Activated T-cell treated with anti-CD3 and anti-CD28 coated beads for 24 hours (primary cell): ENCODE measurements at places on chromosomes 2 and 18.

GRCh38 chr2:174660984-174661675 lies 63.5 kb upstream of the WIPF1 start:
- DNase-seq = no peak

DNA sequence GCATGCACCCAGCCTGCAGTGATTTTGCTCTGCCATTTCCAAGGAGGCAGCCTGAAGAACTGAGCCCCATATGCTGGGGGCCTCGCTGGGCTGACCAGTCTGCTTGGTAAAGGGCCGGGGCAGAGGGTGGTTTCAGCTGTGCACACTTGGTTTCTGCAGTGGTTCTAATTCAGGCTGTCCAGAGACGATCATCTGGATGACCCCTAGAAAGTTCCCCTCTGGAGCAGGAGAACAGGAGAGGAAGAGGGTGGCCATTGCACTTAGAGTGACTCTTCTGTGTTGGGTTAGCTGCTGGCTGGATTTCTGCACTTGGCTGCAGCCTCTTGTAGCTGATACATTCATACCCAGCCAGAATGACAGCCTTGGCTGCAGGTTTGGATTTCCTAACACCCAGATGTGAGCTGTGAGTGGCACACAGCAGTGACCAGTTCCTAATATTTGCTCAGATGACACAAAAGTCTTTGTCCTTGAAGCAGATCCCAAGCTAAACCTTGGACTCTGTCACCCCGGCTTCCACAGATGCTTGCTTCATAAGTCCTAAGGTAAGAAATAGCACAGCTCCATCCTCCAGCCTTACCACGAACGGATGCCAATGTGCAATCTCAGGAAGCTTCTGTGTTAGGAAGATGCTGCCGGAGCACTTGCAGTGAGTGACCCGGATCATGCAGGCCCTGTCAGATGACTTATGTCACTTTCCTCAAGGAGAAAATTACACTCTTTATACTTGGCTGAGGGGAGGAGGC lies 105.6 kb downstream of the HNRNPLL start:
- DNase-seq = no peak

GRCh38 chr2:216838151-216838550 lies 21.7 kb downstream of the TNP1 start:
- DNase-seq = no peak

- no peak for DNase-seq
Measured at GRCh38 chr2:223283771-223284170, 231.8 kb downstream of the KCNE4 start.

DNA sequence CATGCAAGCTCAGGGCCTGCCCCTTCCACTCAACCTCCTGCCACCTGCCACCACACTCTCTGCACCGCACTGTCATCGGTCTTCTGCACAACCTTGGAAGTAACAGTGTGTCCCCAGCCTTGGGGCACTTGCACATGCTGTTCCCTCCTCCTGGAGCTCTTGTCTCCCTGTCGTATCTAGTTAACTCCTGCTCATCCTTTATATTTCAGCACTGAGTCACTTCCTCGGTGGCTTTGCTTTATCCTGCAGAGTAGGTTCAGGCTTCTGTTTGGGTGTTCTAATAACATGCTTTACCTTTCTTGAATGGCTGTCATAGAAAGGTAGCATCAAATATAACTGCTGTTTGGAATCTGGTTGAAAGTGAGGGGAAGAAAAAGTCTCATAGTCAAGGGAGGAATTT lies 25.3 kb downstream of the PAX8 start:
- DNase-seq = no peak

GRCh38 chr2:43360137-43360536 lies 133.7 kb upstream of the ZFP36L2 start:
- no peak for DNase-seq

DNA sequence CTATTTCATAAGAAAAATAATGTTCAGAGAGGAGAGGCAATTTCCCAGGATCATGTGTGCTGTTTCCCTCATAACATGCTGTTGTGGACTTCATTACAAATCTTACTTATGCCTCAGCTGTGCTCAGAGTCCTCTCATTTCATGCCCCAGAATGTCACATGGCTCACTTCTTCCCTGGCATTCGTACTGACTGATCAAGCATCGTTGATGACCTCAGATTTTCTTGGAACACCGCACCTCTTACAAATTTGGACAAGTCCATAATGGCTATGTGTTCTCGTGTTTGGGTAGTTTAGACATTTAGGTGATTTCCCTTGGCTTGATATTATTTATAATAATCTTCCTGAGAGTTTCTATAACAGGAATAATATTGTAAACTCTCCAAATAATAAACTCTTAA lies 32.9 kb downstream of the SERPINB7 start:
- DNase-seq = no peak

DNA sequence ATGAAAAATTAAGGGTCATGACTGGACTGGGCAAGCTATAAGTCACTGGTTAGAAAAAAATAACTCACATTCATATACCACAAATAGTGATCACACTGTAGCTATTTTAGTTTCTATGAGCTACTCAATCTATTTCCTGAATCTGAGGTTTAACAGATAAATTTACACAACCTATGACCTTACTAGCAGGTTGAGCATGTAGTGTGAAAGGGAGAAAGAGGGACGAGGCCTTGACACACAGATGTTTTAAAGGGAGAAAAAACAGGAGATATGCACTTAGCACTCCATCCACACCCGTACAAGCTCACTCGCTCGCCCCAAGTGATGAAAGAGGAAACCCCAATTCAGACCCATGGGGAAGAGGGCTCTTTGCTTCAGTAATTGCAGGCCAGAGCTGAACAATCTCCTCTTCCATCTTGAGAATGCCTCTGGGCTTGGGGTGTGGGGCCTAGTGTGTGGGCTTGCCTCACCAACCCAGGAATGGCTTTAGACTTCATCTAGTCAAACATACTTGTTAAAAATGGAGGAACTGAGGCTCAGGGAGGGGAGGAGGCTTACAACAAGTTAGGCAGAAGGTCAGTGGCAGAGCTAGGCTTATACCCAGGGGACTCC lies 10.7 kb downstream of the CYRIA start:
- DNase-seq = no peak

- no peak for DNase-seq
Measured at GRCh38 chr2:165436559-165436958, 32.9 kb upstream of the CSRNP3 start.

DNA sequence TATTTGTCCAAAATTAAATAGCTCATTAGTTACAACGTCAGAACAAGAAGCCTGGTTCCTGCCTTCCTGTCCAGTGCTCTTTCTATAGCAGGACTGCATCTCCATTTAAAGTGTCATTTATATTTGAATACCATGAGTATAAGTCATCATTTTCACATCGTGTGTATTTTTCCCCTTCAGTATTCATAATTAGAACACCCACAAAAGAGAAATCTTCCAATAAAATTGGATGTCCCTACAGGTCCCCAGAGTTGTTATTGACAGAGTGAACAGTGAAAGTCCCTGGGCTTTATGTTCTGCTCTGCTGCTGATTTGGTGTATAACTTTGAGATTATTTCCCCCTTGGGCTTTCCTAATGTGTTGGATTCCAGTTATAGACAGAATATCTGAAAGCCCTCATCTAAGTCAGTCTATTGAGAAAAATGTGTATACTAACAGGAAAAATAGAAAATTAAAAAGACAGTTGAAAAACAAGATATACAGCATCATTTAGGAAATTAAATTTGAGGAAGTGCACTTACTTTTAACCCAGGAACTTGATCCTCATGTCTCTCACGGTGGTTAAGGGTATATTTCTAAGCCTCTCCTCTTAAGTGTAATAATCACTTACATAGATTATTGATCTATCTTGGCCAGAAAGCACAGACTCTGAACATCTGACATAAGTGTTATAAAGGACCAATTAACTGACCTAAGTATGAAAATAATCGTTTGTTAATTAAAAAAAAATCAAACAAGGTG lies 15.2 kb upstream of the REV1 start:
- no peak for DNase-seq

DNA sequence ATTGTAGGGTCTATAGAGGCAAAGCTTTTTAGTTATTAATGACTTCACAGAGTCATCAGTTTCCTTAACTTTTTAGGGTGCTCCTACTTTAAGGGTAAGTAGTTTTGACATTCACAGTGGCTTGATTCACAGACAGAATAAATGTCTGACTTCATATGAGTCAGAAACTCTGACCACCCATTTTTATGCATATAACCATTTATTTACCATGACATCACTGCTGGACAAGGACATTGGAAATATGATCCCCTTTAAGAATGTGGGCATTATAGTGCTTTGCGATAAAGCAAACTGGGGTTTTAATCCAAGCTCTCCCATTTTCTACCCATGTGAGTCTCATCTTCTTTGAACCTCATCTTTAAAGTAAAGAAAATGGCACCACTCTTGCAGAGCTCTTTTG lies 162.0 kb upstream of the MC4R start:
- no peak for DNase-seq

DNA sequence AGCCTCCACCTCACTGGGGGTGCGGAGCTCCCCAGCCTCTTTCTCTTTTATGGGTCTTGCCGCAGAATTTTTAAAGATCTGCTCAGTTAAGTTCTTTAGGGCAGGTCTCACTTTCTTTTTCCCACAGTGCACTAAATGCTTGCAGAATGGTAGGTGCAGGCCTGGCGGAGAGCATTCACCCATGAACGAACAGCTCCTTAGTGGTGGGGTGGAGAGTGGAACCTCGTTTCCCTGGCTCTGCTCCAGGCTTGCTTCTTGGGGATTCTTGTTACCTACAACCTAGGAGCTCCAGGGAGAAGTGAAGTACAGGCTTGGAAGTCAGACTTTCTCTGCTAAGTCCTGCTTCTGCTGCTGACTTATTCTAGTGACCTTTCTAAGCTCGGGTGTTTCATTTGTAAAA lies 70.3 kb upstream of the PXDN start:
- DNase-seq = no peak

- no peak for DNase-seq
Measured at GRCh38 chr2:109435901-109436598, 177.7 kb downstream of the SEPTIN10 start.

- no peak for DNase-seq
Measured at GRCh38 chr2:240619506-240620148, 5.7 kb upstream of the GPR35 start.

DNA sequence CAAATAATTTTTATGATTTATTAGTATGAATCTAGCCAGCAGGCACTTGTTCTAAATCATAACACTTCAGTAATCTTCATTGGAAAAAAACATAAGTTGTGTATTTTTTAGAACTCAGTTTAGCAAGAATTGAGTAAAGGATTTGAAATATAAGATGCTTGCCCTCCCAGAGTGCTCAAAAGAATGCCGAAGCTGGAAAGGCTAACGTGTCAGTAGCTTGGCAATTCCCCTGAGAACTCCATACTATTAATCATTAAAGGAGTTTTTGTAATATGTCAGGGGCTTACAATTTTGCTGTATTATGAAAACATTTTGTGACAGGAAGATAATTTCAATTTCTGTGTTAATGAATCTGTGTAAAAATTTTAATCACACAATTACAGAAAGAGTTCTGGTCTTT lies 122.7 kb downstream of the GULP1 start:
- no peak for DNase-seq

- no peak for DNase-seq
Measured at GRCh38 chr2:8453904-8454302, 228.0 kb upstream of the ID2 start.

GRCh38 chr2:172467382-172467781 lies 40.0 kb downstream of the ITGA6 start:
- no peak for DNase-seq

- no peak for DNase-seq
Measured at GRCh38 chr2:85911097-85911496, 22.3 kb upstream of the ST3GAL5 start.

DNA sequence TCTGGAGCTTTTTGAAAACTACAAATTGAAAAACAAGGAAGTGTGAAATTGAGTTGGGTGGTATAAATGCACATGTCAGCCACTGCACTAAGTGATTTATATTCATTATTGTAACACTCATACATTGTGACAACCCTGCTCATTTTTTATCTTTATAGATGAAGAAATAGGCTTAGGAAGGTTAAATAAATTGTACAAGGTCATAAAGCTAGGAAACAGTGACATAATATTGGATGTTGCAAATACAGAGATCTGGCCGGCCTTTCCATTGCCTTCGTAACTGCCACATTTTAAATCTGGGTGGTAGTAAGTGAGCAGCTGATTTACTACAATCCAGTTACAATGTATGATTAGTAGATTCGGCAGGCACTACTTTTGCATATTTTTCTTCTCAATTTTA lies 76.6 kb upstream of the LPIN2 start:
- no peak for DNase-seq

DNA sequence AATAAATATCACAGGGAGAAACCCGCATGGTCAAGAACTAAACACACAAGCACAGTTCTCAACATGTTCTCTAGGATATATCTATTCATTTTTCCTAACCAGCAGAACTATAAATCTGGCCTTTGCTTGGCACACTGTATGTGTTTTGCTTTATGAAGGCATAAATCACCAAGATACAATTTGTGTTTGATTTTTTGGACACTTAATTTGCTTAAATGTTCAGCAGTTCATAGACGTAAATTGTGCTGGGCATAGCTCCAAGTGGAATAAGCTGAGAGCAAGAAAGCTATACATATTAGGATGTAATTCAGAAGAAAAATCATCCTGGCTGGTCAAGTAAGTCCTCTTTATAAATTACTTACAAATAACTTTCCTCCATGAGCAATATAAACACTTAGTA lies 341.5 kb upstream of the ATP5MC3 start:
- no peak for DNase-seq

DNA sequence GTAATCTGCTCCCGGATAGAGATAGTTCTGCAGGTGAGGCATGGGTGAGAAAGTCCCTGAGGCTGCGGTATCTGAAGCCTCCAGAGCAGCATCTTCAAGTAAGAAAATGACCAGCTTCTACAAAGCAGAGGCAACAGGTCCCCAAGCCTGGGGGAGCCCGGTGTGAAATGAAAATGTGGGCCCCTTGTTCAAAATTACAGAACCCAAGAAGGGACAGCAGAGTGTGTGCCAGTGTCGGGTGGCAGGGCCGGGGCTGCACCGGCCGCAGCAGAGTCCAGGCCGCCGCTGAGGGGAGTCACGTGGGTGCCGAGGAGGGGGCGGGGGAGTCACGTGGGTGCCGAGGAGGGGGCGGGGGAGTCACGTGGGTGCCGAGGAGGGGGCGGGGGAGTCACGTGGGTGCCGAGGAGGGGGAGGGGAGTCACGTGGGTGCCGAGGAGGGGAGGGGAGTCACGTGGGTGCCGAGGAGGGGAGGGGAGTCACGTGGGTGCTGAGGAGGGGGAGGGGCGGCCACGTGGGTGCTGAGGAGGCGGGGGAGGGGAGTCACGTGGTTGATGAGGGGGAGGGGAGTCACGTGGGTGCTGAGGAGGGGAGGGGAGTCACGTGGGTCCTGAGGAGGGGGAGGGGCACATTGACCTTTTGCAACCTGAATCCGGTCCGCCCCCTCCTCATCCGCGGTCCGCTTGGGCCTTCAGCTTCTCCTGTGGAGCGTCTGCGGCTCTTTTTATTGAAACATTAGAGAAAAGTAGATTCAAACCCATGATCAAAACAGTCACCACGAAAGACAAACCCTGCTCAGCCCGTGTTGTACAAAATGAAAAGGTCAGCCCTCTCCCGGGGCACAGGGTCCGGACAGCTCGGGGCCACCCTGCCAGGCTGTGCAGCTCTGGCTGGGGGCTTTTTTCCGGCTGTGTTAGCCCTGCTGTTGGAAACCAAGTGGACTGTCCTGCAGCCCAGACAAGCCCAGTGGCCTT lies 10.4 kb downstream of the COLEC11 start:
- DNase-seq = no peak

- peak; percentile 13 for DNase-seq
Measured at GRCh38 chr2:29747786-29748470, 173.5 kb downstream of the ALK start.
